ENCODE measurements at places on chromosomes 3 and 15.
A peak's percentile ranks its signal among the peaks of the same experiment; 100 is the strongest.

DNA sequence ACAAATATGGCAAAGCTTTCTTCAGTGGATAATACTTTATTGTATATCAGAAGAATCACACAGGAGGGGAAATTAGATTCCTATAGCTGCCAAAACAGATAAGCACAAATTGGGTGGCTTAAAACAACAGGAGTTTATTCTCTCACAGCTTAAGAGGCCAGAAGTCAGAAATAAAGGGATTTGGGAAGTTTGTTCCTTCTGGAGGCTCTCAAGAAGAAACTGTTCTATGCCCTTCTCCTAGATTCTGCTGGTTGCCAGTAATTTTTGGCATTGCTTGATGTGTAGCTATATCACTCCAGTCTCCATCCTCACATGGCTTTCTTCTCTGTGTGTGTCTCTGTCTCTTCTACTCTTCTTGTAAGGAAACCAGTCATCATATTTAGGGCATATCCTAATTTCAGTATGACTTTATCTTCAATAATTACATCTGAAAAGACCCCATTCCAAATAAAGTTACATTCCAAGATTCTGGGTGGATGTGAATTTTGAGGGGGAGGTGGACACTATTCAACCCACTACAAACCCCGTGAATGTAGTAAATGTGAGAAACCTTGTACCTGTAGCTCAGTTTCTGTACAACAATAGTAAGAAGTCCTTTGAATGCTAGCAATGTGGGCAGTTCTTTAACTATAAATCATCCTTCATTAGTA lies 22.2 kb upstream of the WNT7A start:
- no peak for DNase-seq

- DNase-seq: no peak
Observed at GRCh38 chr3:141528800-141529199, 42.0 kb downstream of the RASA2 start.

- no peak for DNase-seq
Observed at GRCh38 chr3:148184798-148185197, 512.9 kb upstream of the AGTR1 start.

DNA sequence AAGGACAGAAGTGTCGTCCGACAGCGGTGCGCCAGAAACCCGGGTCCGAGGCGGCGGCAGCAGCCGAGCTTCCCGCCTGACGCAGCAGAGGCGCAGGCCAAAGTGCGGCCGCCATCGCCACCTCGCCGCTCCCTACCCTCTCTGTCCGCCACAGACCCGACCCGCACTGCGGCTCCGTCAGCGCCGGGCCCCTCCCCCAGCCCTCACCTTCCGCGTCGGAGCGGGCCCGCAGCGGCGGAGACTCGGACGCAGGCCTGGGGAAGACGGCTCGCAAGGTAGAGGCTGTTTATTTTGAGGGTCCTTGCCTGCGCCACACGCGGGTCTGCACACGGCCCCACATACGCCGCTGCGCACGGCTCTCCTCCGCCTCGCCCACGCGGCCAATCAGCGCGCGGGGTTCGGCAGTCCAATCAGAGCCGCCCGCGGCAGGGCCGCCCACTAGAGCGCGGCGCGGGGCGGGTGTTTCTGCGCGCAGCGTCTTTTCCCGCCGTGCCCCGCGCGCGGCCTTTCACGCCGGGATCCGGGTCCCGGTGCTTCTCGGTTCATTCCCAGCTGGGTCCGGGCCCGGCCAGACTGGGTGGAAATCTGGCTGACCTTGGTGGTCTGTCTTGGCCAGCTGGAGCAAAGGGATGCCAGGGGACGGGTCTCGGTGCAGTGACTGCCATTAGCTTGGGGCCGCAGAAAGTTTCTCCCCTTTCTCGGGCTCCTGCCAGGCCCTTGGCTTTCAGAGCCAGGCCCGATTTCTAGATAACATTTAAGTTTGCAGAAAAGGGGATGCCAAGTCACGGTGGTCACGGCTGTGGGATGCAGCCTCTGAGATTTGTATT lies at the start of gene CNBP:
TSS of gene CNBP (minus strand) at position 328 of the 827 bp plus-strand sequence. CDS start 12,139 bp downstream, outside the sequence.
- DNase-seq: peak; percentile 93

GRCh38 chr15:100873029-100873677 lies 6.5 kb upstream of the ALDH1A3 start:
- DNase-seq: no peak

DNA sequence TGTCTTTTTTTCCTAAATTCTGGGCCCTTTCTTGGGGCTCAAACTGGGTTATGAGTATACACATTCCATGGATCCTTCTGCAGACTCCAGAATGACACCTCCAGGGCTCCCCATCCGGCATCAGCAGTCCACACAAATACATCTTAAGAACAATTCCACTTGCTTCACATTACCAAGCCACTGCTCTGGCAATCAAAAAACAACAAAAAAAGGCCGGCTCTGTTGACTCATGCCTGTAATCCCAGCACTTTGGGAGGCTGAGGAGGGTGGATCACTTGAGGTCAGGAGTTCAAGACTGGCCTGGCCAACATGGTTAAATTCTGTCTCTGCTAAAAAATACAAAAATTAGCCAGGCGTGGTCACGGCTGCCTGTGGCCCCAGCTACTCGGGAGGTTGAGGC lies 49.9 kb upstream of the LPP start:
- no peak for DNase-seq

- DNase-seq: no peak
Observed at GRCh38 chr3:103991-104390, 92.6 kb upstream of the CHL1 start.

DNA sequence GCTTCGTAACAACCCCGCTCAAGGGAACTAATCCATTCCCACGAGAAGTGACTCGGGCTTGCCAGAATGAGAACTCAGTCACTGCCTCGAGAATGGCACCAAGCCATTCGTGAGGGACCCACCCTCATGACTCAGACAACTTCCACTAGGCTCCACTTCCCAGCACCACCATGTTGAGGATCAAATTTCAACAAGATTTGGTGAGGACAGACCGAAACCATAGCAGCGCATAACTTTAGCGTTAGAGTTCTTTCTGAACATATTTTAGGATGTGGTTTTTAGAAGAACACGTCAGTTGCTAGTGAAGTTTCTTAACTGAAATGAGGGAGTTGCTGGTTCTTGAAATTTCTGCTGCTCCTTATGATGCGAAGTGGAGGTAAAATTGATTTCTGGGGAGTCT lies 13.5 kb downstream of the PTPRG start:
- no peak for DNase-seq

DNA sequence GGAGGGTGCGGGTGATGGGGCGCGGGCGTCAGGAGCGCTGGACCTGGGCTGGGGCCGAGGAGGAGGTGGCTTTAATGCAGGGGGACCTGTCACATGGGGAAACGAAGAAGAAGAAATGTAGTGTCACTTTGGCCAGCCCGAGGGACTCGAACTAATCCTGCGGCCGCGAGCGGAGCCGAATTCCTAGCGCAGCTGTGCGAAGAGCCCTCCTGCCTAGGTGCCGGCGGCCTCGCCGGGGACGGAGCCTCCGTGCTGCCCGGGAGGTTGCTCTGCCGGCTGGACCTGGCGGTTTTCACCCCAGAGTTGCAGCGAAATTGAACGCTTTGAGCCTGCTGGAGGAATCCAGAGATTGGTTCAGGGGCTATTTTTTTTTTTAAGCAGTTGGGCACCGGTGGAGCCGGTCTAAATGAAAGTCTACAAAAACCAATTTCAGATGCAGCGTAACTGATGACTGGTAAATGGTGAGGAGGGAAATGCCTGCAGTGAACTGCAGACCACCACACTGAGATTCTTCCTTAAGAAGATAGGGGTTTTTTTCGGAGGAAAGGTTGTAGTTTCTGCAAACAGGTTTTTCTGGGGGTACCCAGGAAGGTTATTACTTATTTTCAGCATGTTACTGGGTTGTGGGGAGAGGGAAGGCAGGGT lies 662 bp downstream of the TMEM108 start:
- DNase-seq: no peak

GRCh38 chr3:67044295-67044694 lies 46.2 kb downstream of the KBTBD8 start:
- DNase-seq: no peak

- DNase-seq: no peak
Observed at GRCh38 chr3:189944285-189945145, 176.2 kb downstream of the P3H2 start.

DNA sequence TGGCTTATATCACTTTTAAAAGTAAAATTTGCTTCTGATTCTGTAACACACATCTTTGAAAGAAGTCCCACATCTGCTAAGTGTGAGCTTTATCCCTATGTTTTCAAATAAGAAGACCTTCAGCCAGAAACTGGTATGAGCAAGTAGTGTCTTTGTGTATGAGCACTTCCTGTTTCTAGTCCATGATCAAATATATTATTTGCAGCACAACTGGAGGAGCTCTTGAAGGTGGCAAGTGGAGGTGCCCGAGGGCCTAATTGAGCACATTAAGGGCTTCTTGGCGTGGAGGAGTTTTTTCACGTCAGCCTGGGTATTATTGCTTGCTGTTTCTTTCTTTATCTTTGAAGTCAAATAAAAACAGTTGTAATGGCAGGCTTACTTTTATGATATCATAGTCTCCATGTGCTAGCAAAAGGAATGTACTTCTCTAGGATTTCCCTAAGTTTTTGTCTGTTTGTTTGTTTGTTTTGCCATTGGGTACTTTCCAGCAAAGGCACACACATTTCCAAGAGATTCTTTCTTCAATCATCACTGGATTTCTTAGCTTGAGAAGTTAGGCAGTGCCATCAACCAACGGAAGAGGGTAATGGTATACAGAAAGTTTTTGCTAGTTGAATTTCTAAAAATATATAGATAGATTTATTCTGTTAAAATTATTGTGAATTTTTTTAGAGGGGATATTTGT lies 68.1 kb downstream of the MEIS2 start:
- no peak for DNase-seq

DNA sequence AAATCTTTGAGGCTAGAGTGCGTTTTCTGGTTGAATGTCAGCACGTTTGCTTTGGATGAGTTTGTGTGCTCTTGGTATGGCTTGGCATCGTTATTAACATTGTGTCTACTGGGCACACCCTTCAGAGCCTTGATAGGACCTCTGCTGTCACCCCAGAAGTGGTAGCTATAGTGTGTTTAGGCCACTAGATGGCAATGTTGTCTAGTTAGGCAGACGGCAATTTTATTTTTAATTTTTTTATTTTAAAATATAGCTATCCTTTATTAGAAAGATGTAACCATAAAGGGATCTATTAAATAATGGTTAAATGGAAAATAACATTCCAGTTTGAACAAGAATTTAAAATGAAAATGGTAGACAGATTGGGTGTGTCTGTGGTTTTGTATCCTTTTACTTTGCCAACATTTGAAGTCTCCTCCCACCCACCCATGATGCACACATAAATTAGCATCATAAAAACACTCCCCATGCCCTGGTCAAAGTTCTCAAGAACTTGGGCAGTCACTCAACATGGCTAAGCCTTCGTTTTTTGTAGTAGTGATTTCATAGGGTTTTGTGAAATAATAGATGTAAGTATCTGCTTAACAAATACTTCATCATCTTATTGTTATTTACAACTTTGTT lies 200.7 kb downstream of the KCNH8 start:
- DNase-seq: no peak

- no peak for DNase-seq
Observed at GRCh38 chr15:25668901-25669300, 194.2 kb downstream of the ATP10A start.

- DNase-seq: no peak
Observed at GRCh38 chr15:81516012-81516411, 142.0 kb upstream of the TMC3 start.

DNA sequence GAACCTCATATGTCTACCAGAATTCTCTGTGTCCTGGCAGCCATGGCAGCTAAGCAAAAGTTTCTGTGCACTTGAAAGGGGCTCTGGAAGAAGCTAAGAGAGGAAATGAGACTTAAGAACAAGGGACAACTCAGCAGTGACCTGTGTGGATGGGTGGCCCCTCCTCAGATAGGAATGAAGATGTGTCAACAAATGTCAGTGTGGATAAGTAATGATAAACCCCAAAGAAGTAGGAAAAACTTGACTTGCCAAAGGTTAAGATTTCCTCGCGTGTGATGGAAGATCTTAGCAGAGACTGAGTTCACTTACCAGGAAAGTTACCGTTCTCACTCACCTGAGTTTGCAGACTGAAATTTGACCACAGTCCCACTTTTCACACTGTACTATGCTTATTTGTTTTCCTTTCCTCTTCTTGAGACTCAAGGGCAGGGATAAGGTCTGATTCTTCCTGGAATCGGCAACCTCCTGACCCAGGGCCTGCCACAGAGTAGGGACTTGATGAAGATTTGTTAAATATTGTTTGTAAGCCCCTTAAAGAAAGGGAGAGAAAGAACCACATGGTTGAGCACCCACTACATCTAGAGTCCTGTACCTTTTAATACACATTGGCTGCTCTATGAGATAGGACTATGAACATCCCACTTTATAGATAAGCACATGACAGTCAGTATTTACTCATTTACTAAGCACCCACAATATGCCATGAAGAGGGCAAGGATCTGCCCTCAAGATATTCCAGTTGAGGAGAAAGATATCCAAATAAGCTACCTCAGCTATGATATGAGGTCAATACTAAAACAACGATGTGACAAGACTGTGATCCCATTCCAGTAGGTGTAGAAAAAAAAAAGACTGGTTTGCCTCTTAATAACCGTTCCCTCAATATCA lies 7.3 kb upstream of the HRH1 start:
- DNase-seq: no peak

GRCh38 chr3:69815970-69816369 lies 76.7 kb downstream of the MITF start:
- no peak for DNase-seq

- no peak for DNase-seq
Observed at GRCh38 chr15:22780267-22780666, 6.2 kb upstream of the NIPA1 start.

DNA sequence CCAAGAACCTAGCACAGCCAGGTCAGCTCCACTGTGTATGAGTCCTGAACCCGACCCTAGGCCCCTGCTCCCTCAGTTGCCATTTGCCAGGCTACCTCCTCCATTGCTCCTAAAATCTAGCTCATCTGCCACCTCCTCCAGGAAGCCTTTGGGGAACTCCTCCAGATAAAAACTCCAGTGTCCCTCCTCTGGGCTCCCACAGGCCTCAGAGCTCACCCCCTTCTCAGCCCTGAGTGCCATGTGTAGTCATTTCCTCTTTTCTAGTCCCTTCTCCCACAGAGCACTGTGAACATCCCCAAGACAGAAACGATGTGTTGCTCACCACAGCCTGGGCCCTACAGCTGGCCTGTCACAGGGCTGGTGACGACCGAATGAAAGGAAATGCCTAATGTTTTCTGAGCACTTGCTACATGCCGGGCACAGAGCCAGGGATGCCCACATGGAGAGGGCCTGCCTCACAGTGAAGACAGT lies 61.0 kb downstream of the IQSEC1 start:
- peak; percentile 20 for DNase-seq

- no peak for DNase-seq
Observed at GRCh38 chr3:172520301-172520831, 2.9 kb downstream of the TNFSF10 start.

DNA sequence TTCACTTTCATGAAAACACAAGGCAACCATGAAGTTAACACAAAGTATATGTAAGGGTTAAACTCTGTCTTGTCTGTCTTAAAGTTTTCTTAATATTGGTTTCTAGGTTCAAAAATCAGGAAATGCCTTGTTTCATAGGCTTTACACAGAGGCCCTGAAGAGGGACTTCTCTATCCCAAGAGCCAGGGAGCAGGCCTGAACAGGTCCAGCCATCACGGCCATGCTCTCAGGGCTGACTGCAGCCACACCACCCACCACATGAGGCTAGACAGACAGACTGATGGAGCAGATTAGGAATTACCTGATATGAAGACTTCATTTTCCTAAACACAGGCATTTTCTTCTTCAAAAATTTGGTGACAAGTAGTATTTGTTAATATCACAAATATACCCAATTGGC lies 502.9 kb downstream of the GABRG3 start:
- no peak for DNase-seq

Measured in activated T-helper 1 cell treated with anti-CD3 and anti-CD28 coated beads, Interleukin-2, amount 50 U/mL, for 16 hours (primary cell).